ENCODE measurements at places on chromosomes 16 and 17.

DNA sequence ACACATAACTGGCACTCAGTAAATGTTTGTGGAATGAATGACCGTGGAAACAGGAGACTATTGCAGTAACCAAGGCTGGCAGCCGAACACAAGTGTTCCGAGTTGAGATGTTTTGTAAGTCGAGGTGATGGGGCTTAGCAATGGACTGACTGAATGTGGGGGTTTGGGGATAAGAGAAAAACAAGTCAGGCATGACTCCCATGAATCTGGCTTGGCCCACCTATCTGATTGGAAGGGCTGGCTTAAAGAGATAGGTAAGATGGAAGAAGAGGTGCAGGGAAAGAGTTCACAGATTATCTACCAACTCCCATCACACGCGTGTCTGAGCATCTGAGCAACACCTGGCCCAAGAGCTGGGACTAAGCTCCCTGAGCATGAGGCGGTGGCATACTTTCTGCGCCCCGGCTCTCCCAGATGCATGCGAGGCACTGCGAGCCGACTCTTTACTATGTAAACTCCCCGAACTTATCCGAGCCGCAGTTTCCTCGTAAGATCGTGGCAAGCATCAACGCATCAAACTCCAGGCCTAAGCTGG lies 539 bp downstream of the IFT20 start:
- no peak for DNase-seq

GRCh38 chr16:11391576-11391975 lies 46.3 kb downstream of the RMI2 start:
- no peak for DNase-seq

- DNase-seq, result no peak
Measured at GRCh38 chr17:18094409-18094807, 6.7 kb downstream of the DRG2 start.

GRCh38 chr16:87970186-87970585 lies 19.0 kb downstream of the BANP start:
- DNase-seq, result no peak

- no peak for DNase-seq
Measured at GRCh38 chr16:71345031-71345430, 13.5 kb upstream of the CALB2 start.

DNA sequence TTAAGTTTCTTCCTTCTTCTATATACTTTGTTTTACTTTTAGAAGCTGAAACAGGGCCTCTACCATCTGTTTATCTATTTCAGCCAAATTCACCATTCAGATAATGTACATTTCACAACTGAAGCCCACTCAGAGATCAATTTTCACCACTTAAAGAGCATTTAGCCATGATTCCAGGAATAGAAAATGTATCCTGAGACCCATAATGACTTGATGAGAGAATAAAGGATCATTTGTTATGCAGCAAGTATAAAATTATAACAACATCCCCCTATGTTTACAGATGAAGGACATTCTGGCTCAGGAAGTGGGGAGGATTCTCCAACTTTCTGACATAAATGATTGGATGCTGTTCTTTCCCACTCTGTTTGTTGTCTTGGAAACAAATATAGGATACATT lies 962.1 kb upstream of the EEF2KMT start:
- DNase-seq, result no peak

GRCh38 chr16:87842209-87842869 lies 27.0 kb downstream of the SLC7A5 start:
- no peak for DNase-seq

GRCh38 chr16:65909310-65910050 lies 457.0 kb upstream of the CDH5 start:
- DNase-seq, result no peak

GRCh38 chr17:6713918-6714271 lies 726 bp upstream of the SLC13A5 start:
- no peak for DNase-seq

GRCh38 chr17:72604518-72604917 lies 483.7 kb downstream of the SOX9 start:
- no peak for DNase-seq

GRCh38 chr16:75996491-75996890 lies 270.2 kb upstream of the CPHXL start:
- no peak for DNase-seq

DNA sequence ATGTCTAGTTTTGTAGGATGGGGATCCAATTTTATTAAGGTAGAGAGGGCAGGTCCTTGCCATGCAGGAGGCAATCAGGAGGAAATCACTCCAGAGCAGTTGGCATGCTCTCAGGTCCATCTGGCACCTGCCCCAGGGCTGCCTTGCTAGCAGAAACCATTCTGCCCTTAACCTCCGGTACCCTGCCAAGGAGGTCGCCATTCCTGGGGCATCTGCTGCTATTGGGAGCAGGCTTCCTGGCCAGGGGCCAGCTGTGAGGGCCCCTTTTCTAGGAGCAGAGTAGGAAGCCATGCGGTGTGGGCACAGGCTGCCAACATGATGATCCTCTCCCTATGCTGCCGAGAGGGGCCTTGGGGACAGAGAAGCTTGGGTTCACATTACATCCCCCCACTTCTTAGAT lies 47.6 kb upstream of the MGAT5B start:
- DNase-seq, result no peak

- DNase-seq, result no peak
Measured at GRCh38 chr17:2011411-2012371, 13.4 kb downstream of the RTN4RL1 start.

DNA sequence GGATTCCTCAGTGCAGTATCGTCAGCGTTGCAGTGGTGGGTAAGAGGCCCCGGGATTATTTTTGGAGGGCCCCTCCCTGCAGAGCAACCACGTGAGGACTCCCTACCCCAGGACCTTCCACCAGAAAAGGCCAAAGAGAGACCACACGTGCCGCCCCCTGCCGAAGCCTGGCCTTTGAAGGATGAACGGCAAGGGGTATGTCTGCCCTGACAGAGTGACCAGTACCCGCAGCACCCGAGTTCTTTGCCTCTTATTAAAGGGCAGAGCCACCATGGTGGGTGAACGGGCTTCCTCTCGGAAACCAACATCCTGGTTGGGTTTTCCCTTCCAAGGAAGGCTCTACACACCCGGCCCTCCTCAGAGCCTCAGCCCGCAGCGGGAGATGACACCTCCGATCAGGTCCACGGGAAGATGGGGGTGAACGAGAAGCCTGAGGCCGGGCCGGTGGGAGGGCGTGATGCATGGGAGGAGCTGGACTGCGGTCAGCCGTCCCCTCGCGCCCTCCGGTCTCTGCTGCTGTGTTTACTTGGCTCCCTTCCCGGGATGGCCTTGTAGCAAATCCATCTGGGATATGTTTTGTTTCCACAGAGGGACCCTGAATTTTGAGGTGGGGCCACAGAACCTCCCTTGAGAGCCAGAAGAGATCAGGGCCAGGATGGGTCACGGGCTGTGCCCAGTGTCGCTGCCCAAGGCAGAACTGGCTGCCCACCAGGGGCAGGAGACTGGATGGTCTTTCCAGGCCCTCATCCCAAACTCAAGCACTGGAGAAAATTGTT lies 49.1 kb downstream of the TBC1D16 start:
- no peak for DNase-seq

DNA sequence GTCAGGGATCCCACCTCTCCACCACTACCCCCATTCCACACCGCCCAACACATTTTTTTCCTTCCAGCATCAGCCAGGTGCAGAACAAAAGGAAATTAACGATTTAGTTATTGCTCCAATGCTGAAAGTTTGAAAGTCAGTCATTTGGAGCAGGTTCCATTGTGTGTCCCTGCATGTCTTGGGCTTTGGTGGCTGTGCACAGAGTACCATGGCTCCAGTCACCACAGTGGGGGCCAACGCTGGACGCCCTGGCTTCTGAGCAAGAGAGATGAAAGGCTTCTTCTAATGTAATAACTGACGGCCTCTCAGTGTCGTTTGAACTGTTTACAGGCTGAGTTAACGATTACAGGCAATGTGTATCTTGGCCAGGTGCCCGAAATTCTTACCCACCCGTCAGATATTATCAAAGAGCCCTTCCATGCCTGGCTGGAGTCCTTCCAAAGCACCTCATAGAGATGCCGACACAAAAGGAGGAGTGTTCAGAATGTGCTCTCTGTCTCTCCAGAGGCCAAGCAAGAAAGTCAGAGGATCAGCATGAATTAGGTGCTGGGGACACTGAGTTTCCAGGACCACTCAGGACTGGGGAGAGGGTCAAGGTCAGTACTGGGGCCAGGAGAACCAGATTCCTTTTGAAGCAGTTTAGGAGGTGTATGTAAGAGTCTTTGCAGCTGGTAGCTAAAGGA lies 25.9 kb downstream of the RNF43 start:
- DNase-seq, result no peak

DNA sequence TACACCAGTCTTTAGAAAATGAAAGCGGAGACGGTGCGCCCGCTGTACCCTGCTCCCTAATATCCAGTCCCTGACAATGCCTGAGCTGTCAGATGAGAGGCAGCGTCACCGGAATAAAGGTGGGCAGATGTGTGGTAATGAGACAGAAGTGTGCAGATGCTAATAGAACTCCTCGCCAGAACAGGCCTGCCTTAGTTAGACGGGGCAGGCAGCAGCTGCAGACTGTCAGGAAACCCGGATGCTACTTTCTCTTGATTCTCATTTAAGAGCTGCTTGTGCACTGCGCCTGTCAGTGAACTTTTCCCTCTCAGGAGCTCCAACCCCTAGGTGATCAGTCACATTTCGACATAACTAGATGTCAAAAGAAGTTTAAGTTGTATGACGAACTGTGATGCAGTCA lies 221.8 kb upstream of the IRX3 start:
- no peak for DNase-seq

GRCh38 chr16:85285681-85286065 lies 173.4 kb upstream of the CIBAR2 start:
- DNase-seq, result no peak

GRCh38 chr16:89828870-89829629 lies 775 bp downstream of the SPIRE2 start:
- DNase-seq, result no peak

DNA sequence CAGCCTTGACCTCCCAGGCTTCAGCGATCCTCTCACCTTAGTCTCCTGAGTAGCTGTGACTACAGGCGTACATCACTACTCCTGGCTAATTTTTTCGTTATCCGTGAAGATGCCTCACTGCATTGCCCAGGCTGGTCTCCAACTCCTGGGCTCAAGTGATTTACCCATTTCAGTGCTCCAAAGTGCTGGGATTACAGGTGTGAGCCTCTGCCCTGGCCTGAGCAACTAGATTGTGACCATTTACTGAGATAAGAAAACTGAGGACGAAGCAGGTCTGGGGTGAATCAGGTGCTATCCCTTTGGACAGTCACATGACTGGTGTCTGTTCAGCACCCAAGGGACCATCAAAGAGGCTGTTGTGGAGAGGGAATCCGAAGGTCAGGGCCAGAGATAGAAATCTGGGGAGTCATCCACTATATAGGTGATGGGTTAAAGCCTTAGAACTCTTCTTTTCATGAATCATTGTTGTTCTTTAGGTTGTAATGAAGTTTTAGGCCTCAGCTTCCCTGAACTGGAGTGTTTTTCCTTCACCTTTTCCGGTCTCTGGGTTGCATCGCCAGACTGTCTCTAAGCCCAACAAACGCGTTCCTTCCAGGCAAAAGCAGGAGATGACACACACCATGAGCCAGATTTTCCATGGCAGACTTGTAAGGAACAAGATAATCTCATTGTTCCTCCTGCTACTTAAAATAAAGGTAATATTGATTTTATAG lies 62.5 kb downstream of the FTO start:
- no peak for DNase-seq

Data from activated T-cell treated with anti-CD3 and anti-CD28 coated beads for 24 hours (primary cell).